ENCODE measurements at places on chromosomes 11 and 22.

DNA sequence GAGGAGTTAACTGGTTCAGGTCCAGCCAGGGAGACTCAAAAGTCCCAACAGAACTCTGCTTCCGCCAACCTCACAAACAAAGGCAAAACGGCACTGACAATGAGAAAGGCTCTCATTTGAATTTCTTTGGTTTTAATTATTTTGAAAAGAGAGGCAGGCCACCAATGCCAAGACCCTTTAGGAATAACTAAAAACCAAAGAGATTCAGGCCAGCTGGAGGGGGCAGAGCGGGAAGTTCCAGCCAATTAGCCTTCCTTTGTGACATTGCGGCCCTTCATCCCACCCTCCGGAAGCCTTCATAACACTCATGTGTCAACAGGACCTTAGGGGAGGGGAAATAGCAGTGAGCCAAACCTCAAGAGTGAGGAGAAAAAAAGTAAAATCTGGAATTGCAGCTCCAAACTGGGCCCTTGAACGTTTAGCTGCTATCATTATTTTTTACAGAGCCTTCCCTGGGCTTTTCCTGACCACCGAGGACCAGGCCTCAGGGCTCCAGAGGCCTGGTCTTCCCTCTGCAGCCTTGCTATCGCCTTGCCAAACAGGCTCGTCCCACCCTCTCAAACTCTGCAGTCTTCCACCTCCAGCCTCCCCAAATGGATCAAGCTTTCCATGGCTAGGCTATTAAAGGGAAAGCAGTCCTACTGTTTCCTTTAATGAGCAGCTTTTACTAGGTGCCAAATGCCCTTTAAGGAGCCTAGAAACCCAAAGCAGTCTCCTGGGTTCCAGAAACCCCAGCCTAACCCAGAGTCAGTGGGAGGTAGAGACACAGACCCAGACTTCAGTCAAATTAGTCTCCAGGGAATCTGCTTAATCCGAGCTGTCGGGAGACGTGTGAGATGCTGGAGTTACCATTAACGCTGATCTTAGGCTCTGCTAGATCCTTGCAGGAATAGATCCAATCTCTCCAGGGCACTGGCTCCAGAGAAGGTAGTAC, 114.2 kb downstream of the CCDC34 start:
- peak; percentile 51 for DNase-seq

DNA sequence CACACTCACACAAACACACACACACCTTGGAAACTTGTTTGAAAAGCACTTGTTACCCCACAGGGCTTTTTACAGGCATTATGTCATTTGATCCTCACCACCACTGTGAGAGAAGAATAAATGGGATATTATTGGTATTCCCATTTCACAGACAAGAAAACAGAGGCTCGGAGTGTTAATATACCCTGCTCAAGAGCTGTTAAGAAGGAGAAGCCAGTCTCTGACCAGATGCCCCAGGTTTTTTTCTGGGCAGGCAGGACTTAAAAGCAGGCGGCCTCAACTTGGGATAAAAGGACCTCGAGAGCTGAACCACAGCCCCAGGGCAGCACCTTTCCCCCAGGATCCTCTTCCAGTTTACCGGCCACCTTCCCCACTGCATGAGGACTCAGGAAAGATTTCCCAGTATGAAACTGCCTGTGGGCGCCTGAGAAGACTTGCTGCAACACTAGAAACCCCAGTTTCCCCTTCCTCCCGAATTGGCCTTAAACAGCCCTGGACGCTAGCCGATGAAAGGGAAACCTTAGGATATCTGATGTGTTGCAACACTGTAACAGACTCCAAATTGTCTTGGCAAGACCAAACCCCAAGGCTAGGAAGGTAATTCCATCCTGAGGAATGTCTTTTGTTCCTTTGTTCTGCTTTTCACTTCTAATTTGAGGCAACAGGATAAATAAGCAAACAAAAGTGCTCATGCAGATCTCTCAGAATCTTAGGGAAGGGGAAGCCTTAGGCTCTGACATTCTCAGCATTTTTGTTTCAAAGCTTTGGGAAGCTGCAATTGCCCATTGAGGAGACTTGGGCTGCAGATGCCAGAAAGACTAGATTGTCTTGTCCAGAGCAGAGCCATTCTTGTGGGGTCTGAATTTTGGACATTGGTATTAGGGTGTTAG, 173.5 kb downstream of the TRIM29 start:
- no peak for DNase-seq

DNA sequence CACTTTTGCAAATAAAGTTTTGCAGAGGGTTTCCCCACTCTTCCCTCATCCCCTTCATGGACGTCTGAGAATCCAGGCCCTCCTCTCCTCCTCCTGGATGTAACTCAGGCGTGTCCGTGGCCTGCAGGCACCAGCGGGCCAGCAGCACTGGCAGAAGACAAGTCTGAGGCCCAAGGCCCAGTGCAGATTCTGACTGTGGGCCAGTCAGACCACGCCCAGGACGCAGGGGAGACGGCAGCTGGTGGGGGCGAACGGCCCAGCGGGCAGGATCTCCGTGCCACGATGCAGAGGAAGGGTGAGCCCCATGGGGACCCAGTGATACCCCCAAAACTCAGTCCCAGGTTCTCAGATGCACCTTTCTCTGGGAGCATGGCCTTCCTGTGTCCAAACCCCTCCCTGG, 14.4 kb downstream of the TUB start:
- no peak for DNase-seq

GRCh38 chr11:120024046-120024445, 113.9 kb downstream of the TRIM29 start:
- no peak for DNase-seq

GRCh38 chr11:44681698-44682097, 45.1 kb upstream of the TSPAN18 start:
- DNase-seq, result no peak

- DNase-seq, result peak; percentile 16
These were observed 45.0 kb downstream of the OR4C6 start for GRCh38 chr11:55707029-55707428.

GRCh38 chr11:112453601-112454577, 193.2 kb upstream of the PLET1 start:
- no peak for DNase-seq

GRCh38 chr11:131353766-131354165, 16.6 kb upstream of the NTM start:
- DNase-seq, result no peak

DNA sequence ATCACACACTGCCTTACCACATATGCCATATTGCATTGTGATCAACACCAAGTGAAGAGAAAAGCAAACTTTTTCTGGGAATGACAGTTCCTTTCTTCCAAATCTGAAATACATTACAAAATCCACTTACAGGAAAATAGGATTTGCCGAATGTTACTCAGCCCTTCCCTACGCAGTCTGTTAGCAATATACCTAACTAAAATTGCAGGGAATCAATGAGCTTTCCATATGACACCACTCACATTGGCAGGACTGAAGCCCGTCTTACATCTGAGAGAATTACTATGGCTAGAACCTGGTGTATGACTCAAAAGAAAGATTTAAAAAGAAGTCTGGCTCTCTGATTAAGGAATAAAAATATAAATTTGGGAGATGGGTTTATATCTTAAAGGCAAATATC, 136.0 kb downstream of the LRRC4C start:
- DNase-seq, result no peak
